Central memory CD8-positive, alpha-beta T cell (primary cell): ENCODE measurements at places on chromosomes 2 and 18.

DNA sequence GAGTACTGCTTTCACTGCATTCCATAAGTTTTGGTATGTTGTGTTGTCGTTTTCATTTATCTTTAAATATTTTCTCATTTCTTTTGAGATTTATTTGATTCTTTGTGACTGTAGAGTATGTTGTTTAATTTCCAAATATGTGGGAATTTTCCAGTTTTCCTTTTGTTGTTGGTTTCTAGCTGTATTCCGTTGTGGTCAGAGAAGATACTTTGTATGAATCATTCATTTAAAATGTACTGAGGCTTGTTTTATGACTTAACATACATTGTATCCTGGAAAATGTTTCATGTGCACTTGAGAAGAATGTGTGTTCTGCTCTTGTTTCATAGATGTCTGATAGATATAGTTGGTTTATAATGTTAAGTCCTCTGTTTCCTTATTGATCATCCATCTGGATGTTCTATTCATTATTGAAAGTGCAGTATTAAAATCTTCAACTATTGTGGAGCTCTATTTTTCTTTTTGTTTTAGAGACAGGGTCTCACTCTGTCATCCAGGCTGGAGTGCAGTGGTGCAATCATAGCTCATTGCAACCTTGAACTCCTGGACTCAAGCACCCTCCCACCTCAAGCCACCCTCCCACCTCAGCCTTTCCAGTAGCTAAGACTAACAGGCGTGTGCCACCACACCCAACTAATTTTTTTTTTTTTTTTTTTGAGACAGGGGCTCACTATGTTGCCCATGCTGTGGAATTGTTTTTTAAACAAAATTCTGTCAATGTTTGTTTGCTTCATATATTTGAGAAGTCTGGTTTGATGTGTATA lies 96.8 kb downstream of the TAF4B start:
- DNase-seq = no peak

GRCh38 chr2:223856021-223856420 lies 18.6 kb upstream of the AP1S3 start:
- DNase-seq = no peak

DNA sequence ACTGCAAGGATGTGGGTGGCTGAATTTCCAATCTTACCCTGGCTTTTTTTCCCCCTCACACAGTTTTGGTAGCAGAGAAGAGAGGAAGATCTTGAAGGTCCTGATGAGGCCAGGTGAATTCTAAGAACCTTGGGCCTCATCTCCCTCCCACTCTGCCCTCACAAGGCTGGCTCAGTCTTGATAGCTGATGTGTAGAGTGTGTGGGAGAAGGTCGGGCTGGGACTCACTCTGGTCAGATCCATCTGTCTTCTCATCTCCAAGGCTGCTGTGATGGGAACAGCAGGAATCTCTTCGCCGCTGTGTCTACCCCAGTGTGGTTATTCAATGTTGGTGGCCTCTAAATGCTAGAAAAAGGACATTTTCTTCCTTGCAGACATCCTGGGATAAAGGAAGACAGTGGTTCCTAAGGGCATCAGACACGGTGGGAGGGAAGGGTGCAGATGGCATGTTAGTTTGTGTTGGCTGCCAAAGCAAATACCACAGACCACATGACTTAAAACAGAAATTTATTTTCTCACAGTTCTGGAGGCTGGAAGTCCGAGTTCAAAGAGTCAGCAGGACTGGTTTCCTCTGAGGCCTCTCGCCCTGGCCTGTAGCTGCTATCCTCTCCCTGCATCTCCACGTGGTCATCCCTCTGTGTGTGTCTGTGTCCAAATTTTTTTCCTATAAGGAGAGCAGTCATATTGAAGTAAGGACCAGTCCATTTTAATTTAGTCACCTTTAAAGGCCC lies 37.6 kb upstream of the MGAT4A start:
- no peak for DNase-seq

DNA sequence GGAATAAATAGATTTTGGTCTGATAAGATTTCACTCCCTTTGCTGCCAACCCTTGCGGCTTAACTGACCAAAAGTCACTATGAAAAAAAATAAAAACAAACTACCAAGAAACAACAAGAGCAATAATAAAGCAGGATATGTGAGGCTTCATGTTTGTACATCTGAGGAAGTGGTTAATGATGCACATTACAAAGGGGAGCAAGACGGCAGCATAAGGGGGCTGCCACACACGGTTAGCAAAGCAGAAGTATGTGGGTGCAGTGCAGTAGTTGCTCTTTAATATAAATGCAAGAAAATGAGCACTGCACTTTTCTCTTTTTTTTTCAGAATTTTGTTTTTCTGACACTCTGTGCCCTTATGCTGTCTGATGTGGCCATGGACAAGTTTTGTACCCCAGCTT lies 377.1 kb upstream of the CNTNAP5 start:
- DNase-seq = no peak

- DNase-seq = no peak
Observed at GRCh38 chr18:56235071-56235470, 403.3 kb downstream of the TXNL1 start.

- no peak for DNase-seq
Observed at GRCh38 chr2:167005096-167005495, 116.8 kb downstream of the XIRP2 start.

DNA sequence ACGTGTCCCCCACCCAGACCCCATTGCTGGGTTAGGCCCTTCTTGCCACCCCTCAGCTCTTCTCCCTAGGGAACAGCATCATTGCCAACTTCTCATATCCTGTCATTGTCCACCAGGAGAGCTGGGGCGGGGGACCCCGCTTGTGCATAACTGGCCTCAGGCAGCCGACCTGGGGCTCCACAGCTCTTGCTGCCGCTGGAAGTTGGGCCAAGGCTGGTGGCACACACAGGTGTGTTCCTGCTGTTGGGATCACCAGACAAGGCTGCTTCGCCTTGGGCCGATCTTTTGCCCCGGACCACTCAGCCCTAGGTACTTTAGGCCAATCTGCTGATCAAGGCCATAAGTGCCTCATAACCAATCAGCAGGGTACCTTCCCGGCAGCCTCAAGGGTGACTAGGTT lies 28.6 kb downstream of the TPRKB start:
- no peak for DNase-seq

GRCh38 chr2:20525041-20526035 lies 78.5 kb downstream of the RHOB start:
- no peak for DNase-seq

DNA sequence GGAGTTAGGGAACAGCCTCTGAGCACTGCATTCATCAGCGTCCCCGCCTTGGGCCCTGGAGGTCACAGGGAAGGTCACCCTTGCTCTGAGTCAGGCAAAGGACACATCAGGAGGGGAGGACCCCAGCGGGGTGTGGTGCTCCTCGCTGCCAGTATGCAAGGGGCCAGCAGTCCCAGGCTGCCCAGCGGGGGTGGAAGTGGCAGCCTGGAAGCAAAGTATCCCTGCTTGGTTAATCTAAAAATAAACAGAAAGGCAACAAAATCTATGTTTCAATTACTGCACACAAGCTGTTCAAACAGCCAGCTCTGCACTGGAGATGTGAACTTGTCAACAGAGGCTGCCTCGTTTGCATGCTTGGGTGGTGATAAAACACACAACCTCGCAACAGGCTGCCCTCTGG lies 164.1 kb downstream of the KLHL29 start:
- DNase-seq = no peak

- DNase-seq = no peak
Observed at GRCh38 chr18:67875060-67875459, 358.5 kb upstream of the DSEL start.

- DNase-seq = no peak
Observed at GRCh38 chr2:86020984-86021383, 84.7 kb downstream of the POLR1A start.

DNA sequence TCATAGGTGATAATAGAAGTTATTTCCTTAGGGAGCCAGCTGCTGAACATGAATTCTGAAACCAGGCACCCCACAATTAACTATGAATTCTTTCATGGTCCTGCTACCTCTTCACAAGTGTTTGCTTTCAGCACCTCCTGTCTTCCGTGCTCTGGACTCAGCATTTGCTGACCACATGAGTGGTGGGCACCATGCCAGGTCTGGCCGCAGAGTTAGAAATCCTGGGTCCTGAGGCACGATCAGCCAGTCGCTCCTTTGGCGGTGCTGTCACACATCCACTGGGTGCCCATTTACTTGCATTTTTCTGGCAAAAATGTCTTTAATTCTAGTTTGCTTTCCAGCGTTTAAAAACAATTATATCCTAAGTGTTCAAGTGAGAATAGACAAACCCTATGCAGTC lies 196.4 kb upstream of the PXDN start:
- no peak for DNase-seq
